Osteocyte (in vitro differentiated cells): ENCODE measurements at places on chromosomes 13 and 19. TPM values are rescaled to one million over a fixed set of nuclear protein-coding genes. Genes with fewer than 3 reads are reported as not detected.

GSK3A gene
- 45.4 and 52.3 TPM in 2 replicates for total RNA-seq

GRCh38 chr13:59479629-59480028 is 684.1 kb downstream of the DIAPH3 start:
- no peak overlapping the region for H3K4me3 ChIP-seq
- no peak for DNase-seq
- H3K27me3 ChIP-seq = no peaks in the 10 kb centered on the region
- no peaks in the 10 kb centered on the region for H3K36me3 ChIP-seq

C19orf38 gene
- total RNA-seq = 0.27 TPM in 1 of 2 replicates, not detected in the other

- no peaks in the 10 kb centered on the region for H3K27me3 ChIP-seq
- H3K27ac ChIP-seq = no peak overlapping the region
- H3K36me3 ChIP-seq = peaks cover 20% of the 10 kb centered on the region
These were observed 27.3 kb downstream of the IFT88 start for GRCh38 chr13:20594280-20594679.

ADPRHL1 gene
- total RNA-seq = 2.6 and 2.9 TPM in 2 replicates

PGLYRP2 gene
- total RNA-seq = not detected in 2 replicates

GRCh38 chr19:10876459-10877240 is 5.3 kb downstream of the CARM1 start:
- H3K27ac ChIP-seq = peak overlapping the region; percentile 60
- DNase-seq = no peak
- no peaks in the 10 kb centered on the region for H3K27me3 ChIP-seq
- H3K4me3 ChIP-seq = no peak overlapping the region
- H3K36me3 ChIP-seq = peaks cover 3% of the 10 kb centered on the region

- H3K36me3 ChIP-seq = no peaks in the 10 kb centered on the region
- no peaks in the 10 kb centered on the region for H3K4me1 ChIP-seq
- DNase-seq = no peak
- no peak overlapping the region for H3K27ac ChIP-seq
- no peak overlapping the region for H3K4me3 ChIP-seq
These were observed 66.7 kb upstream of the ZNF536 start for GRCh38 chr19:30305346-30306060.

DNA sequence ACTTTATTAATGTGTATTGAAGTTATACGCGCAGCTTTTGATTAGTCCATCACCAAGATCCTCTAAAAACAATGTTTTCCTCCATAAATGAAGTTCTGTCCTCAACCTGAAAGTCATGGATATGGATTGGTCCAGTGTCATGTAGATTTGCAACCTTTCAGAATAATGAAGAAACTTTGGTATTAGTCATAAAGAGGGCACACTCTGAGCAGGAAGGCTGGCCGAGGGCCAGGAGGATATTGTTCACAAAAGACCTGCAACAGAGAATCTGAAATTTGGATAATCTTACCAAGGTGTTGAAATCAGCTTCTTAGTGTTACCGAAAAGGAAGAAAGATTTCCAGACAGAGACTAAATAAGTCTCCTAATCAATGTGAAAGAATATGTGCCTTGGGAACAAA is 20.7 kb downstream of the CLDN10 start:
- no peak for DNase-seq
- H3K27ac ChIP-seq = no peak overlapping the region
- peaks cover 4% of the 10 kb centered on the region for H3K4me1 ChIP-seq
- H3K4me3 ChIP-seq = no peak overlapping the region
- H3K27me3 ChIP-seq = peaks cover 13% of the 10 kb centered on the region
- peaks cover 15% of the 10 kb centered on the region for H3K36me3 ChIP-seq

DNA sequence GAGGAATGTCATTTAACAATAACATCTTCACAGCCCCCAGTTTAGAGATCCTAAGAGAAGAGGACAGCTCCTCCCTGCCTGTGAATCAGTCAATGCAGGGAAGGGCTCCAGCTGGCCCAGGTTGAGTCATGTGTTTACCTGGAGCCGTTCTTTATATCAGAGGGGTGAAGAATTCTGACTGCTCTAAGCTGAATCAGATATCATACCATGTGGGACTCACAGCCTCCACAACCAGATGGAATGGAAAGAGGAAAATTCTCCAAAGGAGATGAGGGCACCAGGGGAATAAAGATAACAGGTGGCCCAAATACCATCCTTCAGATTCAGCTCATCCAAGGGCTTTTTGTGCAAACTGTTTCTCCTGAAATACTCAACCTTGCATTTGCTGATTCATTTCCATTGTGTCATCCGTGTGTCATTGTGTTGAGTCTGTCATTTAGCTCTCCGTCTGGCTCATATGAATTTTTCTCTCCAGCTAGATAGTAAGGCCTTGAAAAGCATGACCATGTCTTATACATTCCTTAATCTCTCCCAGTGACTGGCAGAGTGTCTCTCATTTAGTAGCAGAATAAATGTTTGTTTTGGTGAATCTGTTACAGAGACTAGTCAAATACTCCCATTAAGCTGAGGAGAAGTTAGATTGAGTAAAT is 217.9 kb downstream of the RFC3 start:
- H3K4me1 ChIP-seq = no peaks in the 10 kb centered on the region
- no peak overlapping the region for H3K4me3 ChIP-seq
- H3K27ac ChIP-seq = no peak overlapping the region
- H3K27me3 ChIP-seq = no peaks in the 10 kb centered on the region
- no peaks in the 10 kb centered on the region for H3K36me3 ChIP-seq

DNA sequence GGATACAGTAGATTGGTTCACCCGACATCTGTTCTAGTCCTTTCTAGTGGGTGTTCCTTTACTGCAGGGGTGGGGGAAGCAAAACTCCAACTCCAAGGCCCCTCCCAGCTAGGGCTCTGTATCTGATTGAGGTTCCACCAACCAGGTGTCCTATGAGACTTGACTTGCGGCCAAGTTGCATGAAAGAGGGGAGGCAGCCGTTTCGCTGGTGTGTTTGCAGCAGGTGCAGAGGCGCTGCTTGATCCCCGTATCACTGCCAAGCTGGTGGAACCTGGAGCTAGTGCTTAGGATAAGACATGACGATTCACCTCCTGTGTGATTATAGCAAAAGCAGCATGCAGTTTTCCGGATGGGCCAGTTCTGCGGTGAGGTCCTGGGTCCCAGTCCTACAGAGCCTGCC is 338.2 kb downstream of the UQCRFS1 start:
- H3K27me3 ChIP-seq = peaks cover 8% of the 10 kb centered on the region
- no peaks in the 10 kb centered on the region for H3K36me3 ChIP-seq
- no peak overlapping the region for H3K4me3 ChIP-seq
- H3K4me1 ChIP-seq = no peaks in the 10 kb centered on the region
- DNase-seq = no peak
- H3K27ac ChIP-seq = no peak overlapping the region

ANGPTL8 gene
- not detected in 2 replicates for total RNA-seq
